ENCODE measurements at places on chromosomes 6 and 20.

DNA sequence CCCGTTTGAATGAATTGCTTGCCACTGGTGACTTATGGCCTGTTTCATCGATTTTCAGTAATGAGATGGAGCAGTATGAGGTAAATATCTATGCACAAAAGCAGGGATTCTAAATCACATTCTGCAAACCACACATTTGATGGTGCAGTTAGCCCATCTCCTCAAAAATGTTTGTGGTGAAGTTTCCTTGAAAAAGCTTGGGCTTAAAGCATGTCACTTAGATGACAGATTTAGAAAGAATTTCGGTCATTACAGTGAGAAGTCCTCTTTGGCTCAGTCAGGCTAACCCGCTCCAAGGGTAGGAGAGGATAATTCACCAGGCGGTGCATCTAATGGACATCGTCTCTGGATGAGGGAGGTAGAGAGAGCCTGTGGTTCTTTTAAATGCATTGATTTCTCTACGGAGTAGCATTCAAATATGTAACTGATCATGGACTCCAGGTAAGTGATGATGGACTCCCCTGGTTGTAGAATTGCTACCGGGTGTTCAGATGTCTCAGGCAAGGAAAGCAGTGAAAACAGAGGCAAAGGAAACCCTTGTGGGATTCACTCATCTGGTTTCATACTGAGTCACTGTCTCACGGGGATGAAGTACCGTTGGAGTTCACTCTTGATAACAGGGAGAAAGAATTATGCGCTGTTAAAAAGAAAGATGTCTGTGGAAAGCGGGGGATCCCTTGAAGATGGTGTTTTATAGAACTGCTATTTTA, 65.3 kb downstream of the AIG1 start:
- no peak for DNase-seq

DNA sequence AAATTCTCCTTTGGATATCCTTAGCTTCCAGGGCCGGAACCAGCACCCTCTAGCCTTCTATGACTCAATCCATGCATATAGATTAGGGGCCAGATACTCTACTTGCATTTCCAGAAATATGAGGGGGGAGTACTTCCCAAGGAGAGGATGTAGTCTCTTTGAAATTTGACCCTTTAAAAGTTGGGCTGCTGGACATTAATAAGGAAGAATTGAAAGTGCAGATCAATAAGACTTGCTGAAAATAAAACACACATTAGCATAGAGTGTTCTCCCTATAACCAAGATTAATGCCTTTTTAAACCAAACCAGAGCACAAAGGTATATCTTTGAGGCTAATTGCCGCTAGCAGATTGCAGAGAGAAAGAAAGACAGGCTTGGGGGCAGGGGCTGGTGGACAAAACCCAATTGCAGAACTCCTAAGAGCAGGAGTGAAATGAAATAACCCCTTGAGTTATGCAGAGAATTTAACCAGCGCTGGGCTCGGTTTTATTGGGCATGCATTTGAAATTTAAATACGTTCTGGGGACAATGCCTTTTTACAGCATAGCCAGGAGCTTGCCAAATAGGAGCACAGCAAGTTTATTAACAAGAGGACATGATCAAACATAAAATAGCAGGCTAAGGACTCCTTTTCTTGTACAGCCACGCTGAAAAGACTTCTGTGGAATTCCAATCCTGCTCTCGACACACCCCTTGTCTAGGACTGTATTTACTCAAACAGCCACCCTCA, 108.2 kb upstream of the SALL4 start:
- DNase-seq, result no peak

DNA sequence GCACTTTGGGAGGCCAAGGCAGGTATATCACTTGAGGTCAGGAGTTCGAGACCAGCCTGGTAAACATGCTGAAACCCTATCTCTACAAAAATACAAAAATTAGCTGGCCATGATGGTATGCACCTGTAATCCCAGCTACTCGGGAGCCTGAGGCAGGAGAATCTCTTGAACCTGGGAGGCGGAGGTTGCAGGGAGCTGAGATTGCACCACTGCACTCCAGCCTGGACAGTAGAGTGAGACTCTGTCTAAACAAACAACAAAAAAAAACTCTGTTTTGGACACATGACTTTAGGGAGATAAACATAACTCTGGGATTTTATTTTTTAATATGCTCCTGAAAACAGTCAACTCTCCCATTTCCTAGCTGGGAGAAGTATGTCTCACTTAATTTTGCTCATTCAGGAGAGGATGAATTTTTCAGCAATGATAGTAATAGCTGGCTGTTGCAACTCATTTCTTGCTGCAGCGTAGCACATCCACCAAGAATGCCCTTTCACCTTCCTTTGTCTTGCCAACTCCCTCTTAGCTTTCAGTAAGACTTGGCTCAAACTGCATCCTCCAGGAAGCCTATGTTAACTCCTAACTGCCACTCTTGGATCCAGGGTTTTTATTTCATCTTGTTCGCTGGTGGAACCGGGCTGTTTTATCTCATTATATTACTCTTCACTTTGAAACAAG, 24.3 kb downstream of the TOP1 start:
- no peak for DNase-seq

GRCh38 chr20:56517211-56517610, 7.3 kb upstream of the FAM209A start:
- no peak for DNase-seq

GRCh38 chr20:24913076-24913628, 35.9 kb upstream of the CST7 start:
- DNase-seq, result no peak

DNA sequence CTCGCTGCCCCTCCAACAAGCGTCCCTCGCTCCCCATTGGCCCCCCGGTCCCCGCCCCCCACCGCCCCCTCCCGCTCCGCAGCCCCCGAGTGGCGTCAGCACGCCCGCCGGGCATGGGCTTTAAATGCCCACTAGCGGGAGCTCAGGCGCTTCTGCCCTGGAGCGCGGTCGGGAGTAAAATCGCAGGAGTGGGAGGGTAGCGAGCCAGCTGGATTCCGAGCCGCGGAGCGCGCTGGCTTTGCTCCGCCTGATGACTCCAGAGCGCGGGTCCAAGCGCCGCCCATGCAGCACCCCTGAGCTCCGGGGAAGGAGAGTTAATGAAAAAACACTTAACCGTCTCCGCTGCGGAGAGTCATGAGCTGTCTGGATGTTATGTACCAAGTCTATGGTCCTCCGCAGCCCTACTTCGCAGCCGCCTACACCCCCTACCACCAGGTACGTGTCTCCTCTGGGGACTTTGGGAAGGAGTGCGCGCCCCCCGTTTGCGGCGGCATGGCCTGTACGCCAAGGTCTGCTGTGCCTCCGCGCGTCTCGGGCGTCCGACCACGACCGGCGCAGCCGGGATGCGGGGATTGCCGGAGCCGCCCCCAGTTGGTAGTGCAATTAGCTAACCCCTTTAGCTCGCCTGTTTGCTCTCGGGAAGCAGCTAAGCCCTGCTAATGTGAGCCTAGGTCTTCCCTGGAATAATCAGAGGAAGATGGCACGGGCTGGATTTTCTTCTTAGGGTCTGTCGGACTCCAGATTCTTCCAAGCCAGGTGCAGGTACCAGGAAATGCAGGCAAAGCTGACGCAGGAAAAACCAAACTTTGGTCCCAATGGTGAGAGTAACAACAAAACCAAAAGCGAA, at the start of gene VGLL2:
Gene VGLL2 (plus strand): TSS at position 149 of the 847 bp plus-strand sequence. CDS start 206 bp downstream, at position 355.
- no peak for DNase-seq

- no peak for DNase-seq
Measured at GRCh38 chr6:5012519-5012918, 8.7 kb upstream of the RPP40 start.

GRCh38 chr20:48564982-48565539, 262.7 kb downstream of the PREX1 start:
- no peak for DNase-seq

- no peak for DNase-seq
Measured at GRCh38 chr6:150900049-150900448, 34.5 kb downstream of the MTHFD1L start.

GRCh38 chr20:1711826-1712601, 54.4 kb upstream of the SIRPG start:
- DNase-seq, result no peak

- DNase-seq, result no peak
Measured at GRCh38 chr6:157124485-157125254, 198.6 kb downstream of the TMEM242 start.

DNA sequence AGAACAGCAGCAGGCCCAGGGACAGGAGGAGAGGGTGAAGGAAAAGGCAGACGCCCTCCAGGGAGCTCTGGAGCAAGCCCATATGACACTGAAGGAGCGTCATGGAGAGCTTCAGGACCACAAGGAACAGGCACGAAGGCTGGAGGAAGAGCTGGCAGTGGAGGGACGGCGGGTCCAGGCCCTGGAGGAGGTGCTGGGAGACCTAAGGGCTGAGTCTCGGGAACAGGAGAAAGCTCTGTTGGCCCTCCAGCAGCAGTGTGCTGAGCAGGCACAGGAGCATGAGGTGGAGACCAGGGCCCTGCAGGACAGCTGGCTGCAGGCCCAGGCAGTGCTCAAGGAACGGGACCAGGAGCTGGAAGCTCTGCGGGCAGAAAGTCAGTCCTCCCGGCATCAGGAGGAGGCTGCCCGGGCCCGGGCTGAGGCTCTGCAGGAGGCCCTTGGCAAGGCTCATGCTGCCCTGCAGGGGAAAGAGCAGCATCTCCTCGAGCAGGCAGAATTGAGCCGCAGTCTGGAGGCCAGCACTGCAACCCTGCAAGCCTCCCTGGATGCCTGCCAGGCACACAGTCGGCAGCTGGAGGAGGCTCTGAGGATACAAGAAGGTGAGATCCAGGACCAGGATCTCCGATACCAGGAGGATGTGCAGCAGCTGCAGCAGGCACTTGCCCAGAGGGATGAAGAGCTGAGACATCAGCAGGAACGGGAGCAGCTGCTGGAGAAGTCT, 25.5 kb downstream of the C20orf173 start:
- no peak for DNase-seq

DNA sequence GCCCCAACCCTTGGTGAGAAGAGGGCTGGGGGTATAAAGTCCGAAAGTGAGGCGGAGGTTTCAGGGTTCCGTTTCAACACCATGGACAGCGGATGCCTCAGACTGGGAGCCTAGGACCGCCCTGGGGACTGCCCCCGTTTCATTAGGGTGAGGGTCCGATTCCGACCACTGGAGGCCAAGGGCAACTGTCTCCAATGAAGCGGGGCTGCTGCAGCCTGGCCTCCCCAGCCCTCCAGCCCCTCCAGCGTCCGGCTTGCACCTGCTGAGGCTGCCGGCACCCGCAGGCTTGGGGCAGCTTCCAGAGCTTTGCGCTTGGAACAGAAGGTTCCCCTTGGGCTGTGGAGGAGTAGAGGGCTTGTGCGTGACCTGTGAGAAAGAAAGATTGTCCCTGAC, 39.9 kb downstream of the YTHDF1 start:
- DNase-seq, result no peak

- DNase-seq, result no peak
Measured at GRCh38 chr20:62031462-62032092, 34.1 kb downstream of the TAF4 start.

DNA sequence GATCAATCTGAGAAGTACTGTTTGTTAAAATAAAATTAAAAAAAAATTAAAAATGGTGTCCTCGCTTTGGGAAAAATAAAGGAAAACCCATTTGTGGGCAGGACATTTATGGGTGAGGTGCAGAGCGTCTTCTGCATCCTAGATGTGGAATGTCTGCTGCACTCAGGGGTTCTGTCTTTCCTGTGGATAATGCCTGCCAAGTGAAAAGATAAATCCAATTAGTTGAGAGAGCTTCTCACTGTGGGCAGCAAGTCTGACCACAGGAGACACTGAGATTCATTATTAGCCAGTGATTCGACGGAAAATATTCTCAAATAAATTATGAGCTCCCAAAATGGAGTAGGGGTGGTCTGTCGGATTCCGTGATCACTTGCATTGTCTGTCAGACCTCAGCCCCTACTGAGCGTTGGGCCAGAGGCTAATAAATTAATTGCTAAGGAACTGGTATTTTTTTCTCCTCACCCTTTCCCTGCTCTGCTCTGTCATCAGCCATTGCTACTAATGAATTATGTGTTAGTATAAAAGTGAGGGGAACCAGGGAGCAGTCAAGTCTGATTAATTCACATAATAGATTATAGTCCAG, 10.0 kb downstream of the GMPR start:
- no peak for DNase-seq

GRCh38 chr6:44642349-44642748, 254.8 kb downstream of the CDC5L start:
- DNase-seq, result no peak

DNA sequence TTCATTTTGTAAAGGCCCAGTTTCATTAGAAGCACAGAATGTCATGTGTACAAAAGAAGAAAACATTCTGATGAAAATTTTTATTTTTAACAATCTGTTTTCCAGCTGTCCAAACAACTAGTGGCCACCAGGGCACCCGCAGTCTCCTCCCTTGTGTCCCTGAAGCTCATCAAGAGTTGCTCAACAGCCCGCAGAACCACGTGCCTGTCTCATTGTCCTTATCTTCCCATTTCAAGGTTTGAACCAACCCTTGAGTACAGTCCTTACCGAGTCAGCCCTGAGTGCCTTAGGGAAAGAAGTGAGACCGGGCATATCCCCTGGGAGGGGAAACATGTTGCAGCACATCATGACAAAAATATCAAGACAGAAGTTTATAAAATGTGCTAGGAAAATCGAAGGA, 15.9 kb upstream of the ZNF133 start:
- DNase-seq, result no peak

DNA sequence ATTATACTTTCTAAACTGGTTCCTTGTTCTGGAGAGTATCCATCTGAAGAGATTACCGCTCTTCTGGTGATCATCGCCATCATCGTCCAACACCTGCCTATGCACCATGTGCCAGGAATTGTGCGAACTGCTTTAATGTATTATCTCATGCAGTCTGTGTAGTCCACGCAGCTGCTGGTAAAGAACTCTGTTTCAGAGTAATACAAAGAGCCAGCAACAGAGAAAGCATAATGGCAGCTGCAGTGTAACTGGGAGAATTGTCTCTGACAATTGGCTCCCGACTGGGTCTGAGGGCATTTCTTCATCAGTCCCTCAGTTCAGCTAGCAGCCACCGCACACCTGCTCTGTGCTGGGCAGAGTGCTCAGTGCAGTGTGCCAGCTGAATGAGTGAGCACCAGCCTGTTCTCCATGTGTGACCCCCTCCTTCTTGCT, 383.4 kb downstream of the GRIK2 start:
- no peak for DNase-seq

- DNase-seq, result no peak
Measured at GRCh38 chr20:4763261-4763660, 41.6 kb downstream of the PRND start.

GRCh38 chr6:40999569-40999968, 39.5 kb downstream of the UNC5CL start:
- no peak for DNase-seq
